ENCODE measurements at places on chromosomes 5 and 9. TPM values are rescaled to one million over a fixed set of nuclear protein-coding genes. Genes with fewer than 3 reads are reported as not detected.

TAF11L10 gene
- total RNA-seq, result not detected

ADAMTSL2 gene
- total RNA-seq, result 1.2 TPM

ASS1 gene
- total RNA-seq, result 0.91 TPM

PCDHGA6 gene
- total RNA-seq, result 0.08 TPM

PCDHGB6 gene
- total RNA-seq, result not detected

EXOSC2 gene
- total RNA-seq, result 84.8 TPM

CYLC2 gene
- not detected for total RNA-seq

STC2 gene
- 39.5 TPM for total RNA-seq

SLC34A1 gene
- 0.07 TPM for total RNA-seq

IGIP gene
- total RNA-seq, result 1.8 TPM

NR4A3 gene
- total RNA-seq, result 7.8 TPM

TLE4 gene
- 20.9 TPM for total RNA-seq

CDX1 gene
- not detected for total RNA-seq

FAM78A gene
- total RNA-seq, result 45.7 TPM

SCGB3A1 gene
- total RNA-seq, result not detected

Measured in activated naive CD4-positive, alpha-beta T cell treated with anti-CD3 and anti-CD28 coated beads, Interleukin-2, amount 50 U/mL, for 72 hours (primary cell).